ENCODE measurements at places on chromosomes 1 and 21.
A peak's percentile ranks its signal among the peaks of the same experiment; 100 is the strongest.

DNA sequence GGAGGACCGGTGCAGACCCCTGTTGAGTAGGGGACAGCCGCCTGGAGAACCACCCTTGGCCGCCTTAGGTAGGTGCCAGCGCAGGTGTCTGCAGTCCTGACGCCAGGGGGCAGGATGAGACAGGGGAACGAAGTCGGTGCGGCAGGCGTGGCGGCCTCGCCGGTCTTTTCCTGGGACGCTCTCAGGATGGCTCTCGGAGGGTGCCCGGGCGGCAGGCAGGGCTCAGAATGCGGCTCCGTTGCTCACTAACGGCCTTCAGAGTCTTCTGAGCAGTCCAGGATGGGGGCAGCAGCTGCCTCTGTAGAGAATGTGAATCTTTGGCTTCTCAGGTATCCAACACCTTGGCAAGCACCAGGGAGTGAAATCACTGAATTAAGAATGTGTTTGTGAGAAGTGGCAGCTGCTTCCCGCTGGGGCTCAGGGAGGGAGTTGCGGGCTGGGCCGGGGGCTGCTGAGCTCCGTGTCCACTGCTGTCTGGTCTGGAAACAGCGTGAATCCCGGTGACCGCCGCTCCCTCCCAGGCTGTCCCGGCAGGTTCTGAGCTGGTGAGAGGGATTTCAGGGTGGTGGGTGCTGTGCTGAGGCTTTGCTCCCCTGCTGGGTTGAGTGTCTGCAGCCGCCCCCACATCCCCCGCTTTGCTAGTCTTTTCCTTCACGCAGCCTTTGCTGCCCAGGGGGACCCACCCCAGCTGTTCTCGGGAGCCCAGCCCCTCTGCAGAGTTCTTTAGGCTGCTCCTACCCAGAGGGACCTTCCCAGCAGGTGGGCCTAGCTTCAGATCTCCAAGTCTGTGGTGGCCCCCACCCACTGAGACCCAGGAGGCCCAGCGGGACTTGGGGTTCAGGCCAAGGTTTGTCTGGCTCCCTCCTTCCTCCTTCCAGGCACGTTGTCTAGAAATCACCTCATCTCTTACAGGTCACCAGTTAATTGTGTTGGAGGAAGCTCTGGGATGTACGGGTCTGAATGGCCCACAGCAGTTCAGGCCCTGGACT, 11.1 kb upstream of the C1orf174 start:
- peak; percentile 92 for DNase-seq

- DNase-seq, result peak; percentile 83
These were observed 5.1 kb upstream of the CLEC20A start for GRCh38 chr1:178501705-178502329.

- DNase-seq, result peak; percentile 88
These were observed 13.0 kb downstream of the CHIT1 start for GRCh38 chr1:203216274-203217138.

DNA sequence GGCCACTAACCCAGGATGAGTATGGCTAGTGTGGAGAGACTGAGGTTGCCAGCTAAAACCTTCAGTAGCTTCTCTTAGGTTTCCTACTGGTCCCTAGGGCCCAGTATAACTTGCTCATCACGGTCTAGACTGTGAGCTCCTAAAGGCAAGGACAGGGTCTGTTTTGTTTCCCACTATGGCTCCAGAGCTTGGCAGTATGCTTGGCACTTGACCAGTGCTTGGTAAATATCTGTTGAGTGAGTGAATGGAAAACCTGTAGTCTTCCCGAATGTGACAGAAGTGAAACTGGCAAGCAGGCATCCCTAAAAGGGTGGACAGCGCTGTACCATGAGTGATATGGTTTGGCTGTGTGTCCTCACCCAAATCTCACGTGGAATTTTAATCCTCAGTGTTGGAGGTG, 13.1 kb upstream of the PARS2 start:
- no peak for DNase-seq

- DNase-seq, result no peak
These were observed 7.1 kb upstream of the ACTA1 start for GRCh38 chr1:229440851-229441537.

- peak; percentile 68 for DNase-seq
These were observed 144.4 kb downstream of the CDC7 start for GRCh38 chr1:91645031-91645430.

DNA sequence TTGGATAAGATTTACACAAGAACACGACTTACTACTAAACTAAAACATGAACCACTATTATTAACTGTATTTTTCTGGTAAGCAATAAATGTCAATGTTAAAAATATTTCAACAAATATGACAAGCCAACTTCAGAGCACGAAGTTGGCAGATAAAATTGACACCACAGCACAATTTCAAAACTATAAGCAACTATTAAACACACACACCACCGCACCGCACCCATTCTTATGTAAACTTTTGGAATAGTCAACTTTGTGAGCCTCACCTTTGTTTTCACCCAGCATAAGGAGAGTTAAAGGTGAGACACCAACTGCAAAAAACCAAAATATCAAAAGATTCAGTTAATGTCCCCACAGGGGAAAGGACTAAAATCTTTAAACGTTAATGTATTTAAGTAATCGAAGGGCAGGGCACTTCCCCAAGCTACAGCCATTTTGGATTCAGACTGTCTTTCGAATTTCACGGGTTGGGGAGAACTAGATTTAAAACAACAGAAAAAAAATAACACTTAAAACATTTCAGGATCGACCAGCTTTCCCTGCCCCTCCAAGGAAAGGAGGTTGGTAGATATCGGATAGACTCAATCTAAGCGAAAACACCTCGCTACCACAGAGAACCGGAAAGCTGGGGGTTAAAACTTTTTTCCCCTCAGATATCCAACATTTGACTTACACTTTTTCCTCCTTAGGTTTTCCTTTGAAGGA, 872 bp downstream of the GPBP1L1 start:
- no peak for DNase-seq

- peak; percentile 57 for DNase-seq
These were observed 36.5 kb downstream of the LGALS8 start for GRCh38 chr1:236560213-236560771.

DNA sequence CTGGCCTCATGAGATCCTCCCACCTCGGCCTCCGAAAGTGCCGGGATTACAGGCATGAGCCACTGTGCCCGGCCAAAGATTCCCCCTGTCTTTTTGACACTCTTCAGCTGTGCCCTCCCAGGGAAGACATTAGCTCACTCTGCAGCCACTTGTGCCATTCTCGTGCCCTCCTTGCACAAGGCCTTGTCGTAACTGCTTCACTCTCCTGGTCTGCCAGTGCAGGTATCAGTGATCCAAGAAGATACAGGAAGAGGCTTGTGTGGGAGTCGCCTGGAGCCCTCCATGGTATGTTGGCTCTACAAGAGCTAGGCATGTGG, 22.0 kb upstream of the WDR26 start:
- no peak for DNase-seq

GRCh38 chr1:240468656-240469055, 143.3 kb downstream of the GREM2 start:
- no peak for DNase-seq

DNA sequence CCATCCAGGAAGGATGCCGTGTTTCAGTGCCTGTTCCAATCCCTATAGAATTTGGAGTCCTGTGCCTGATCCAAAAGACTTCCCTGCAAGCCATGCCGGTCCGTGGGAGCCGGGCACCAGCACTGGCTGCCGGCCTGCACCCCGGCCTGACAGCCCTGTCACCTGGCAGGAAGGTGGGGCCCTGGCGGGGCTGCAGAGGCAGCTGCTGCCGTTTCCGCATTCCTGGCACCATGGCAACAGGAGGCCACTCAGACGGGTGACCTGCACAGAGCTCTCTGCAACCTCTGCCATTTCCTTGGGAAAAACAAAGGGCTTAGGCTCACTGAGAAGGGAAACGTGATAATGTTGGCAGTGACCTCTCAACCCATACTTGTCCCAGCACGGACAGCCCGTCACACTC, 63.2 kb upstream of the TMEM51 start:
- peak; percentile 84 for DNase-seq
